ENCODE measurements at places on chromosomes 12 and 14. TPM values are rescaled to one million over a fixed set of nuclear protein-coding genes. Genes with fewer than 3 reads are reported as not detected.

DNA sequence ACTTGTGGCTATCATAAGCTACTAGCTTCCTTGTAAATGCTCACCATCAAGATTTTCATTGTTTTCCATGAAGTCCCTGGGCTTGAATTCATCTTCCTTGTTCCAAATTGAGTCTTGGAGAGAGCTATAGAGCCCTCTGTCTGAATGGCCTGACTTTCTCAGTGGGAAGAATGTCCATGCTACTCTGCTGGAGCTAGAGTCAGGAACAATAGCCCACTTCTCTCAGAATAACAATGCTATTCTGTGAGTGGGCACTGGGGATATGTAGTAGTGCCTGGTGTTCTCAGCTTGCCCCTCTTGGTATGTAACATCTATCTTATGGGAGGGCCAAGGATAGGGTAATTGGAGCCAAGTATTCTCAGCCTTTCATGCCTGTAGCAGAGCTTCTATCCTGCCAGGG, 127.6 kb upstream of the TRHDE start:
- H3K36me3 ChIP-seq, result no peaks in the 10 kb centered on the region
- H3K4me1 ChIP-seq, result no peaks in the 10 kb centered on the region
- no peak for DNase-seq
- H3K27ac ChIP-seq, result no peak overlapping the region
- H3K4me3 ChIP-seq, result no peak overlapping the region
- peaks cover 7% of the 10 kb centered on the region for H3K27me3 ChIP-seq

The PTCSC3 gene
- not detected for total RNA-seq

DNA sequence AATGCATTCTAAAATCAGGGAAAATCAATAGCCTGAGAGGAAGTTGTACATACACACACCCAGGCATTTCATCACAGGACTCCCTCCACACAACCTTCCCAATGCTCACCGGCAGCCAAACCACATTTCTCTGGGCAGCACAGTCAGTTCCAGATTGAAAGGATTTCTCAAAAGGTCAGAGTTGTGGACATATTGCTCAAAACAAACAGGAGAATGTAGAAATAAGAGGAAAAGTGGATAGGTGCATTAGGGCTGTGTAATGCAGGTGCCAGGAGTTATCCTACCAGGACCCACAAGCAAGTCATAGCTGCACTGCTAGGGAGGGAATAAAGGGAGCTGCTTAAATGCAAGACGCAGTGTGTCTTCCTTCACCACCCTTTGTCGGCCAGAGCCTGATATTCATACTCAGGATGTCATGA, 62.9 kb downstream of the GCH1 start:
- no peaks in the 10 kb centered on the region for H3K27me3 ChIP-seq
- H3K27ac ChIP-seq, result no peak overlapping the region
- no peak for DNase-seq

- no peak for DNase-seq
- H3K4me1 ChIP-seq, result peaks cover 49% of the 10 kb centered on the region
- H3K4me3 ChIP-seq, result peak overlapping the region; percentile 16
- no peaks in the 10 kb centered on the region for H3K36me3 ChIP-seq
These were observed 117.7 kb upstream of the FRMD6 start for GRCh38 chr14:51533872-51534553.

DNA sequence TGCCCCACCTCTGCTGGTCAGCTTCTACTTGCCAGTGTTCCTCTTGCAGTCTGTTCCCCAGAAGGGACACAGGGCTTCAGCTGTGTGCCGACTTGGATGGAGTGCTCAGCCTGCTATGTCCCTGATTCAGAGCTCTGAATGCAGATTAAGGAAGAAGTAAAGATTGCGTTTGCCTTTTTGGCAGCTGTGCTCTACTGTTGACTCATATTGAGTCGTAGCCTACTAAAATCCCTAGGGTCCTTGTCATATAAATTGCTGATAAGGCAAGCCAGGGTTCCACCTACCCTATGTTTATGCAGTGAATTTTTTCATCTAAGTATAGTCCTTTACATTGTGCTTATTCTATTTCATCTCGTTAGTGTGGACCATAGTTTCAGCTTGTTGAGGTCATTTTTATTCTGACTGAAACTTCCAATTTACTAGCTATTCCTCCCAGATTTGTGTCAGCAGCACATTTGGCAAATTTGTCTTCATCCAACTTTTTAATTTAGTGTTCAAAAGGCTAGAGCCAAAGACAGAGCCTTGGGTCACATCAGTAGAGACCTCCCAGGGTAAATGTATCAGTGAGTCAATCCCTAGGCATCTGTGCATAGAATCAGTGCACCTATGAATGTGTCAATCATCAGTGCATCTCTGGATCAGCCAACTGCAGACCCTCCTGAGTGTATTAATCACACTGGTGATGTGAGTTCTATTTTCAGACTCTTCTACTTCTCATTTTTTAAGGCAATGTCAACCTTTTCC, 31.9 kb downstream of the CACNA1C start:
- no peaks in the 10 kb centered on the region for H3K4me1 ChIP-seq
- peaks cover 71% of the 10 kb centered on the region for H3K27me3 ChIP-seq
- H3K4me3 ChIP-seq, result no peak overlapping the region
- no peaks in the 10 kb centered on the region for H3K36me3 ChIP-seq
- no peak for DNase-seq

GRCh38 chr12:117805865-117806264, 162.9 kb downstream of the KSR2 start:
- H3K4me1 ChIP-seq, result no peaks in the 10 kb centered on the region
- H3K27ac ChIP-seq, result no peak overlapping the region
- no peak overlapping the region for H3K4me3 ChIP-seq
- H3K27me3 ChIP-seq, result peaks cover 55% of the 10 kb centered on the region

GRCh38 chr14:91381801-91382670, 35.6 kb downstream of the CCDC88C start:
- H3K36me3 ChIP-seq, result no peaks in the 10 kb centered on the region
- peaks cover 41% of the 10 kb centered on the region for H3K4me1 ChIP-seq
- H3K27ac ChIP-seq, result no peak overlapping the region
- no peak overlapping the region for H3K4me3 ChIP-seq

The FERMT2 gene
- total RNA-seq, result 9.7 TPM

DNA sequence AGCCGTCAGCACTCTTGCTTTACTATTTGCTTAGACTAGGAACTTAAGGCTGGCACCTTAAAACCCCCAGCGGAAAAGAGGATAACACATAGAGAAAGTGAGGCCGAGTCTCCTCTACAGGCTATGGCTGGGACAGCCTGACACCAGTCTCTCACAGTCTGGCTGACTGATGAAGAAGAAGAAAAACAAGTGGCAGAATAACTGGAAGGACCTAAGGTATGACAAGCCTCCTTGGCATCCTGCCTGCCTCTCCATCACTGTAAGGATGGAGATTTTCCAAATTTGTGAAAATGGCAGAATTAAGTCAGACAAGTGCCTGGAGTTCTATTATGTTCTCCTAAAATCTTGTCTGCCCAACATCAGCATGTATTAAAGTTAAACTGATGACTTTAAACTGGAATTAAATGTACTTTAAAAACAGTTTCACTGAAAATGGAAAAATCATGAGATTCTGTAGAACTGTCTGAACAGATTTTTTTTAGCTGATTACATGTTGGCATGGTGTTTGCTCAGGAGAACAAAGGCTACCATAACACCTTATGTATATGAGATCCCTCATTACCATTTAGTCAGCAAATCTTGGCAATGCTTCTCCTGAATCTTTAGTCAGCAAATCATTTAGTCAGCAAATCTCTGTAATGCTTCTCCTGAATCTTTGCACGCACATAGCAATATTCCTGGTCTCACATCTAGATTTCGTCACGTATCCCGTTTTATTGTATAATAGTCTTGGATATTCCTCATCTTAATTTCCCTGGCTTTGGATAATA, 140.3 kb upstream of the AEBP2 start:
- peak; percentile 22 for DNase-seq
- H3K4me1 ChIP-seq, result peaks cover 22% of the 10 kb centered on the region
- H3K27me3 ChIP-seq, result no peaks in the 10 kb centered on the region

GRCh38 chr12:109777544-109777943, 55.7 kb downstream of the TRPV4 start:
- H3K27ac ChIP-seq, result no peak overlapping the region
- no peak for DNase-seq
- no peaks in the 10 kb centered on the region for H3K36me3 ChIP-seq
- peaks cover 21% of the 10 kb centered on the region for H3K4me1 ChIP-seq

DNA sequence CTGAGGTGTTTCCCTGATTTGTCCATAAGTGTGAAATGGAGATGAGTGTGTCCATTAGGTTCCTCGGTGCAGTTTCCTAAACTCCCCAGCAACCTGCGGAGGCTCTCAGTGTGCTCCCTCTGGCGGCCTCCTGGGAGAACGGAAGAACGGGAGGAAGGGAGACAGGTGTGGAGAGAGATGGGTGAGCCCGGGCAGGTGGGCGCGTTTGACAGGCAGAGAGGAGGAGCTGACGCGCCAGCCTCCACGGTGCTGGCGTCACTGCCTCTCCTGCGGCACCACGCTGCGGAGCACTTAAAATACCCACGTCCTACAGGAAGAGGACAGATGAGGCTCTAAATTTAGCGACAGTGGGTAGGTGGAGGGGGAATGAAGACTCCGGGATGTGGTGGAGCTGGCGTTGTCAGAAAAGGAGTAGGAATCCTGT, 26.8 kb upstream of the PEX5 start:
- DNase-seq, result peak; percentile 69
- no peaks in the 10 kb centered on the region for H3K27me3 ChIP-seq
- H3K36me3 ChIP-seq, result no peaks in the 10 kb centered on the region
- no peaks in the 10 kb centered on the region for H3K4me1 ChIP-seq
- H3K4me3 ChIP-seq, result no peak overlapping the region

GRCh38 chr12:16599081-16599480, 6.9 kb downstream of the LMO3 start:
- DNase-seq, result no peak
- no peaks in the 10 kb centered on the region for H3K36me3 ChIP-seq
- no peak overlapping the region for H3K27ac ChIP-seq
- H3K27me3 ChIP-seq, result no peaks in the 10 kb centered on the region

The TMPRSS12 gene
- not detected for total RNA-seq

GRCh38 chr12:52050116-52050757, 1.0 kb upstream of the NR4A1 start:
- DNase-seq, result no peak
- H3K4me1 ChIP-seq, result peaks cover 26% of the 10 kb centered on the region
- H3K4me3 ChIP-seq, result peak overlapping the region; percentile 64
- H3K27ac ChIP-seq, result no peak overlapping the region
- no peaks in the 10 kb centered on the region for H3K36me3 ChIP-seq
- H3K27me3 ChIP-seq, result no peaks in the 10 kb centered on the region

DNA sequence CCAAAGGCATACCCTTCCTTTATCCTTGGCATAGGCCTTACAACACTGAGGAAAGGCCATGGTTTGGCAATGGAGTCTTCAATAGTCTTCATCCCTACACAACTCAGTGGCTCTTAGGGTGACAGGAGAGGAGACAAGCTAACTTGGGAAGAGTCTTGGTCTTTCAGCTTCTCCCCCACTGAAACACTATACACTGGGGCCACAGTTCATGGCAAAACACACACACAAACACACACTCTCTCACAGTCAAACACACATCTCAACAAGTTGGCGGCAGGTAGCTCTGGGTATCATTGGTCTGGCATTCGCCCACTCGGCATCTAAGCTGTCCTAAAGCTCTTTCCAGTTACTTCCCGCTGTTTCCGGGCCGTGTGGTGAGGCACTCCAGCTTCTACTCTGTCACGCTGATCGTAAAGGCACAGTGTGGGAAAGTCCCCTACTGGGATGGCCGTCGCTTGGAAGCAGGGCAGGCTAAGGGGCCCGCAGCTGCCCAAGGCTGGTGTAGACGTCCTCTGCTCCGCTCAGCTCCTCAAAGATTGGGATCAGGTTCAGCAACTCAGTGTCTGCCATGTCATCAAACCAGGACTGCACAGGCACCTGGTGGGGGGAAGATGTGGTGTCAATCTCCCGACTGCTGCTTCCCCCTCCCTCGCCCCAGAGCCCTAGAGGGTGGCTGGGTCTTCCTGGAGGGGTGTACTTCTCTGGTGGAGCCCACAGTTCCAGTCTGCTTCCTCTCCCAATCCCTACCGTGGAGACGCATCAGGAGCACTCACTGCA, 4.8 kb upstream of the AVIL start:
- H3K4me3 ChIP-seq, result no peak overlapping the region
- peaks cover 20% of the 10 kb centered on the region for H3K36me3 ChIP-seq
- H3K27me3 ChIP-seq, result no peaks in the 10 kb centered on the region
- H3K27ac ChIP-seq, result no peak overlapping the region
- DNase-seq, result no peak
- H3K4me1 ChIP-seq, result no peaks in the 10 kb centered on the region

GRCh38 chr14:96519970-96520369, 17.8 kb downstream of the PAPOLA start:
- no peaks in the 10 kb centered on the region for H3K27me3 ChIP-seq
- no peak overlapping the region for H3K27ac ChIP-seq
- H3K4me1 ChIP-seq, result no peaks in the 10 kb centered on the region
- DNase-seq, result no peak

The IAPP gene
- total RNA-seq, result not detected

GRCh38 chr12:53120685-53121525, 17.6 kb downstream of the SOAT2 start:
- H3K4me1 ChIP-seq, result no peaks in the 10 kb centered on the region
- no peaks in the 10 kb centered on the region for H3K36me3 ChIP-seq
- no peaks in the 10 kb centered on the region for H3K27me3 ChIP-seq

The KRT85 gene
- total RNA-seq, result not detected

The PPFIBP1 gene
- total RNA-seq, result 77.0 TPM

GRCh38 chr14:50792051-50792477, 38.9 kb downstream of the NIN start:
- H3K27ac ChIP-seq, result no peak overlapping the region
- no peaks in the 10 kb centered on the region for H3K27me3 ChIP-seq
- no peak for DNase-seq
- H3K4me3 ChIP-seq, result no peak overlapping the region
- H3K4me1 ChIP-seq, result no peaks in the 10 kb centered on the region
- no peaks in the 10 kb centered on the region for H3K36me3 ChIP-seq

DNA sequence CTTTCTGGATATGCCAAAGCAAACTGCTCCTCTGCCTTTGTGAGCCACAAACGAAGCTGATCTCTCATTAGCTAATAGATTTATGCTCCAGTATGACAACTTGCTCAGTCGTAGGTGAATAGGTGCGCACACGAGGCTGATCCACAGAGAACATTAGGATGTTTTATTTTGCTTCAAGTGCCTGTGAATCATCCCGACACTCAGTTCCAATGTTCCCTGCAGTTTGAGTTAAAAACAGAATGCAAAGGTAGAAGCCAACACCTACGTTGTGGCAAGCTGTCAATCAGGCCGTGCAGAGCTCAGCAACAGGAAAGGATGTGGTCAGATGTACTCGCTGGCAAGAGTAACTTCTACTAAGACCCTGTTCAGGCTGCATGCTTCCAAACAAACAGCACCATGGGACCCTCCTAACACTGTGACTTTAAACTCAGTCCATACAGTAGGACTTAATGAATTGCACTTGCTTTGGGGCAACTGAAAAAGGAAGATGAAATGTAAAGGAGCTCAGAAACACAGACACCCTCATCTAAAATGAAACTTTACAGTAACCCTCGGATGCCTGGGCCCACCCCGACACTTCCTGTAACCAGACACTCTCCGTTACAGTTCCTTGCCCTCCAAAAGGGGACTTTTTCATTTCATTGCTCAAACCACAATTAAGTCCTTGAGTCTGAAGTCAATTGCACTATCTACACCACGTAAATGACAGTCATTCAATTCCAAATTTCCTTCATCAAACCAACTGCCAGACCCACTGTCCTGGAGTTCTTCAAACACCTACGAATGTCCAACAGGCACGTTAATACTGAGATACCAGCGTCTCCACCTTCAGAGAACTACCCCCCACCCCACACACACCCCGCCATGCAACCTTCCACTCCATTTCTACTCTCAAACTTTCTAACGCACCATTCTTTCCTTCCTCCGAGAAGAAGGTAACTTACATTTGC, 1.6 kb downstream of the CCDC88C start:
- H3K36me3 ChIP-seq, result no peaks in the 10 kb centered on the region
- H3K4me3 ChIP-seq, result peak overlapping the region; percentile 83
- H3K27me3 ChIP-seq, result no peaks in the 10 kb centered on the region
- DNase-seq, result no peak
- peaks cover 14% of the 10 kb centered on the region for H3K4me1 ChIP-seq
- H3K27ac ChIP-seq, result no peak overlapping the region
